ENCODE measurements at places on chromosomes 16 and 17.
A peak's percentile ranks its signal among the peaks of the same experiment; 100 is the strongest.

- no peak for DNase-seq
Measured at GRCh38 chr17:42129109-42129837, 6.7 kb downstream of the HSPB9 start.

- no peak for DNase-seq
Measured at GRCh38 chr17:44541884-44542581, 15.3 kb upstream of the FZD2 start.

- peak; percentile 8 for DNase-seq
Measured at GRCh38 chr16:89363621-89364393, 126.6 kb downstream of the ANKRD11 start.

DNA sequence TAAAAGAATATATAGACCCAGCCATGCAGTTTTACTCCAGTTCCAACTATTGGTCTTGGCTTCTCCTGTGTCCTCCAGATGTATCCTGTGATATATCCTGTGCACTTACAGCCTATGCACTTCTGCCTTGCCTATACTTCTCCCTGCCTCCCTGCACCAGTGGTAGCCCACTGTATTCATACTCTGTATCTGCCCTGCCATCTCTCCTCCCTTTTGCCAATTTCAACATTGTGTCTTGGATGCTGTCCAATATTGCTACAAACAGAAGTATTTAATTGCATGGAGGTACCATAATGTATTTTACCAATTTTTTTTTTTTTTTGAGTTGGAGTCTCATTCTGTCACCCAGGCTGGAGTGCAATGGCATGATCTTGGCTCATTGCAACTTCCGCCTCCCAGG, 242.7 kb downstream of the HAPSTR1 start:
- DNase-seq = no peak

DNA sequence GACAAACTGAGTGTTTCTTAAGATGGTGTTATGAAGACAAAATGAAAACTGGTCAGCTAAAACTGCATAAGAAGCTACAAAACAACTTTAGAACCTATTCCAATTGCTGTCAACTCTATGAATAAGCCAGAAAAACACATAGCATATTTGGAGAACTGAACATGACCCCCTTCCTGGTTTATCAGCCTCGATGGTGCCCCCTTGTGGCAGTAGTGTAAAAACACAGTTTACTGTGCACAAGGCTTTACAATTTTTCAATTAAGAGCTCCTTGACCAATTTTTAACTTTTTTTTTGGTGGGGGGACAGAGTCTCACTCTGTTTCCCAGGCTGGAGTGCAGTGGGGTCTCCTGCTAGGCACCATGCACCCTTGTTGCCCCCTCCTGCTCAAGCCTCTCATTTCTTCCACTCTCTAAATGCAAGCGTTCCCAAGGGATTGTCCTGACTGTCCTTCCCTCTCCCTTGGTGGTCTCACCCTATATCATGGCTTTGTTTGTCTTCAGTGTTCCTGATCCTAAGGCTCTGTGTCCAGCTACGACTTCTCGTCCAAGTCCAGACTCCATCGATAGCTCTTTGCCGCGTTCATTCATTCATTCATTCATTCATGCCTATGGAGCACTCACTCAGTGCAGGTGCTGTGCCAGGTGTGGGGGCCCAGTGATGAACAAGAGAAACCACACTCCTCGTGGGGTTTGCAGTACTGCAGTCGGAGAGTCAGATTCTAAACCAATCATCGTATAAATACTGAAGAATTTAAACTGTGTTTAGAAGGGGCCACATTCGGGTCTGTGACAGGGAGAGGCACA, 7.5 kb downstream of the EIF1 start:
- DNase-seq = peak; percentile 89

- DNase-seq = peak; percentile 84
Measured at GRCh38 chr17:74457146-74457819, 9.2 kb upstream of the CD300A start.

DNA sequence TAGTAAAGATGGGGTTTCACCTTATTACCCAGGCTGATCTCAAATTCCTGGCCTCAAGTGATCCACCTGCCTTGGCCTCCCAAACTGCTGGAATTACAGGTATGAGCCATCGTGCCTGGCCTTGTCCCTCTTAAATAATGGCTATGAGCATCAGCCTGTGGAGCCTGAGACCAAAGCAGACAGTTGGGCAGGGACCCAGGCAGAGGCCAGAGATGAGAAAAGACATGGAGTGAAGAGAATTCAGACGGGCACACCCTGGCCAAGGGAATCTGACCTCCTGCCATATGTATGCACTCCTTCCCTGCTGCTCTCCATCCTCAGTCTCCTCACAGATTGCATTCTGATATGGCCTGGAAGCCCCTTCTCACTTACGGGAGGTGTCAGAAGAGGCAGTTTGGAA, 98.4 kb upstream of the DNAH9 start:
- DNase-seq = no peak

GRCh38 chr17:80451104-80451775, 25.2 kb downstream of the NPTX1 start:
- no peak for DNase-seq

- peak; percentile 57 for DNase-seq
Measured at GRCh38 chr17:38761612-38762011, 9.1 kb downstream of the PSMB3 start.

DNA sequence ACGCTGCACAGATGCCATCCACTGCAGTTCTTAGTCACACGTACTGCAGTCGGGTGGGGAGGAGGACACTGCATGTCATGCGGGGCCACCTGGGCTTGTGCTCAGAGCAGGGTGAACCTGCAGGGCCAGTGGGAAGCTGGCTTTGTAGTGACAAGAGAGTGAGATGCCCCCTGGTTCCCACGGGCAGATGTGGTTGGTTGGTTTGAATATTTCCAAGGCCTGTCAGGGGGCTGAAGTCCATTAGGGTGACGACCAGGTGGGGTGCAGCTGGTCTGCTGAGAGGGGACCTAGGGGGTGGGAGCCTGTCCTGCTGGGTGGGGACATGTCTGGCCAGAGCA, 14.3 kb downstream of the ZNF213 start:
- DNase-seq = no peak

DNA sequence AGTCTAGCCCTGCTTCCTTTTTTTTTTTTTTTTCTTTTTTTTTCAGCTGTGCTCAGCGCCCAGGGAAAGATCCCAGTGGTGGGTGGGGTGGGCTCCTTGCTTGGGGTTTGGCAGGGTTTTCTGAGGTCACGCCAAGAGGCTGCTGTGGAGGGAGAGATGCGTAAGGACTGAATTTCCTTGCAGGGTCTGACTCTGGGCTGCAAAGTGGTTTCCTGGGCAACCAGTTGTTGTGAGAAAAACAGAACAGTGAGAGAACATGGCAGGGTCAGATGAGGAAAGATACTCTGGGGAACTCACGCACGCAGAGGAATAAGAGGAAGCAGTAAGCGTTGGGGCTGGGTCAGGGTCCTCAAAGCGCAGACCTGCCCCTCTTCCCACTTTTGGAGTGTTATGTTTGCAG, 119.5 kb downstream of the IRF8 start:
- DNase-seq = no peak

DNA sequence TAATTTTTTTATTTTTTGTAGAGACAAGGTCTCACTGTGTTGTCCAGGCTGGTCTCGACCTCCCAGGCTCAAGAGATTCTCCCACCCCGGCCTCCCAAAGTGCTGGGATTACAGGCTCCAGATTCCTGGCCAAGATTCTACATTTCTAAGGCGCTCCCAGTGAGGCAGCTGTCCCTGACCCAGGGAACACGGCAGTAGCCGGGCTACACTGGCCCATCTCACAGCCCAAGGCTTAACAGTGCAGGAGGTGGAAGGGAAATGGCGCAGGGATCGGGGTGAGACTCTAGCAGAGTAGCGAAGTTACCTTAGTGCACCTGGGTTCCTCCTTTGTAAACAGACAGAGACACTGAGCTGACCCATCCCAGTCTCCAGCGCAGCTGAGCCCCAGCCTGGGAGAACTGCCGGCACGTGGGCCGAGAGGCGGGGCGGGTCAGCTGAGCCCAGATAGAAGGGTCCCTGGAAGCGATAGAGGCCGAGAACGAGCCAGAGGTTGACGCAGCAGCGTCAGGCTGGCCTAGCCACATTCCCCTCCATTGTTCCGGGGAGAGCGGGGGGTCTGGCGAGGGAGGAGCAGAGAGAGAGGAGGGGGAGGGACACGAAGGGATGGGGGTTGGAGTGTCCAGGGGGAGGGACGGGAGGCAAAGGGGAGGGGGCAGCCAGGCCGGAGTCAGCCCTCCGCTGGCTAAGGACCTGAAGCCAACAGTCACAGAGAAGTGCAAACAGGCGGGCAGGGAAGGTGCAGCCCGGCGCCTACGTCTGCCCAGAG, 2.5 kb downstream of the CARHSP1 start:
- DNase-seq = peak; percentile 88

GRCh38 chr16:9238346-9238745, 146.9 kb downstream of the HAPSTR1 start:
- DNase-seq = peak; percentile 30

DNA sequence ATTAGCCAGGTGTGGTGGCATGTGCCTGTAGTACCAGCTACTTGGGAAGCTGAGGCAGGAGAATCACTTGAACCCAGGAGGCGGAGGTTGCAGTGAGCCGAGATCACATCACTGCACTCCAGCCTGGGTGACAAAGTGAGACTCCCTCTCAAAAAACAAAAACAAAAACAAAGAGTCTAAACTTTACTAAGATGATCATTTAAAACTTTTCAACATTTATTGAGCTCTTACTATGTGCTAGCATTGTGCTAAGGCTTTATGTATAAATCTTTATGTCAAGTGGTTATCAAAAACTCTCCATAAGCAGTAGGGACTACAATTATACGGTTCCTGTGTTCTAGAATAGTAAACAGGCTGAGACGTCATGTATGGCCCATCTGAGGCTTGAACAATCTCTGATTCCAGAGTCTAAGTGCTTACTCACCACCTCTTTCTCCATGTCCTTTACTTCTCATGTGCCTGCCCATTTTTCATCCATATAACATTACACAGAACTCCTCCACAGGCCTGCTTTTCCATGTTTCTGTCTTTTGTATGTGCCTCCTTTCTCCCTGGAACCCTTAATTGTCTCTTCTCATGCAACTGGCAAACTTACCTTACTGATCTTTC, 66.7 kb downstream of the NUP88 start:
- DNase-seq = no peak

DNA sequence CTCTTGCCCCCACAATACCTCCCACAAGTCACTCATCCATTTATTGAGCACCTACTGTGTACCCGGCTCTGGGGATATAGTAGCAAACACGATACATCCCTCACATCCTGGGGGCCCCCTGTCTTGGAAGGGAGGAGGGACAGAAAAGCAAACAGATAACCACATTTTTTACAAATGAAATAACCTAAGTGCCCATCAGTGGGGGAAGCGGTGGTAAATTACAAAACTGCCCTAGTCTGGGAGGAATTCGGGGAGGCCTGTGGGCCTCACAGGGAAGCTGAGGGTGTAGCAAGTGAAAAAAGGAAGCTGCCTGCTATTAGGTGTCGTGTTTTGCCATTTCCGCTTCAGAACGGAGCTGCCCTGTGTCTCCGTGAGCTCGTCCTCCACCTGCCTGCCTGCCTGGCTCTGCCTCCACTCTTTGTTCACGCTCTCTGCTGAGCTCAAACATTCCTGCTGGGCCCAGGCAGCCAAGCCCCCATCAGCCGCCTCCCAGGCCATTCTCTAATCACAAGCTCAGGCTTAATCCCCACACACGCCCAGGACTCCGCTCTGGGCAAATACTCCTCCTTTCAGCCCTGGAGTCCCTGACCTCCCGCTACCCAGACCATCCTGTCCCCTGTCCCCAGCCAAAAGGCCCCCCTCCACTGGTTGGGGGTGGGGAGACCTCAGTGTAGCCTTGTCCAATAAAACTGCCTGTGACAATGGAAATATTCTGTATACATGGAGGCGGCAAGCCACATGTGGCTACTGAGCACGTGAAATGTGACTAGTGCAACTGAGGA, 10.2 kb upstream of the SEC14L5 start:
- peak; percentile 96 for DNase-seq

DNA sequence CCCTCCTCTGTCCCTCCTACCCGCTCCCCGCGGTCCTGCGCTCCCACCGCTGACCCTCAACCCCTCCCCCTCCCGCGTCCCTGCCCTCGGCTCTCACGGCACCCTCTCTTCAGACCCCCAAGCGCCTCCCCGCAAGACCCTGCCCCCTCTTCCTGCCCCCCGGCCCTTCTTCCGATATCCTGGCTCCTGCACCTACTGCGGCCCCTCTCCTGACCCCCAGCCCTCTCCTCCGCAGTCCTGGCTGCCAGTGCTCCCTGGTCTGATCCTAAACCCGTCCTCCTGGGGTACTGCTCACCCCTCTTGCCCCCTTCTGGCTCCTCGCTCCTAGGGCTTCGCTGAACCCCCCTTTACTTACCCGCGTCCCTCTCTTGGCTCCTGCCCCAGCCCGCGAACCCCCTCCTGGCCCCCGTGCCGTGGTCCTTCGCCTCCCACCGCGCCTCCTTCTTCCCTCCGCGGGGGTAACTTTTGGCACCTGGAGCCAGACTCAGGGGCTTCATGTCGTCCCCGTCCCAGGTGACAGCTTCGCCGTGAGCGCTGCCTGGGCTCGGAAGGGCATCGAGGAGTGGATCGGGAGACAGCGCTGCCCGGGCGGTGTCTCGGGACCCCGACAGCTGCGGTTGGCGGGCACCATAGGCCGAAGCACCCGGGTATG, 839 bp downstream of the NKD1 start:
- no peak for DNase-seq

DNA sequence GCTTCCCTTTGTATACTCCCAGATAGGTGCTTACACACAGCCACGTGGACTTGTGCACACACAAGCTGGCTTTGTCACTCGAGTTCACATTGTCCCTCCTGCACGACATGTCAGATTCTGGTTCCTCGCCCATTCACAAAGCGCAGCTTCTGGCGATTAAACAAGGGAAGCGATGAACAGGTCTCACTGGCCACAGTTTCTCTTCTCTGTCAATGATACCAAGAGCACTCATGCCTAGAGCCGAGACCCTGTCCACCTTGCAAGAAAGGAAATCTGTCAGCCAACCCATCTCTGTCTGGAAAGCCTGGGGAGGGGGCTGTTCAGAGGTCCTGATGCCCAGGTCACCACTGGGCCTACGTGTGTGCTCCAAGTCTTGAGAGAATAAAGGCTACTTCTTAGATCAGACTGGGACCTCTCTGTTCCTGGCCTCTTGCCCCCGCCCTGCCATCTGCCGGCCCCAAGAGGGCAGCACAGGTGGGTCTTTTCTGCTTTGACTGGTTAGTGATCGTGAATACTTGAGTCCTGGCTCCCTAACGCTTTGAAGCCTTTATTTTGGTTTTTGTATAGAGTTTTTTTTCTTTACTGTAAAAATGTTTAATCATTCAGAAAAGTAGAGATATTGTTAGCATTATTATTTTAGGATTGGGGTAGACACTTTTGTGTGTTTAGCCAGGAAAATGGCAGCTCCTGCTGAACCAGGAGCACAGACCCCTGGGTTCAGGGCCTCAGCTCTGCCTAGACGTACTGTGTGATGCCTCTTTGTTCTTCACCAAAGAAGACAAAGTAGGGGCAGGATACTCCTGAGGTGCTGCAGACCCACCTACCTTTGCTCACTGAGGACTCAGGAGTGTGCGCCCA, 104.7 kb downstream of the MRM1 start:
- peak; percentile 73 for DNase-seq

- no peak for DNase-seq
Measured at GRCh38 chr17:49777563-49777962, 10.9 kb upstream of the KAT7 start.

- peak; percentile 75 for DNase-seq
Measured at GRCh38 chr17:29390851-29391631, 878 bp downstream of the TAOK1 start.
